ENCODE measurements at places on chromosomes 5 and 9.

DNA sequence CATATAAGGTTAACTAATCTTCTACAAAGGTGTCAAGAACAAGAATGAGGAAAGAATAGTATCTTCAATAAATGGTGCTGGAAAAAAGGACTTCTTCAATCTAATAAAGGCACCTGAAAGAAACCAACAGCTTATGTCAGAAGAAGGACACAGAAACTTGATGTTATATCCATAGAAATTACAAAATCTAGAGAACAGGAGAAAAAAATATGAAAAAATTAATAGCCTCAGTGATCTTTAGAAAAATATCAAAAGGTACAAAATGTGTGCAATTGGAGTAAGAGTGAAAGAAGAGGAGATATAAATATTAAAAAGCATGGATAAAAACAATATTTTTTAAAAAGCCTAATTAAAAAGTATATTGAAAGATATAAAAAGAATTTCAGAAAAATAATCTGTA is 18.8 kb upstream of the PRSS3 start:
- DNase-seq, result no peak

DNA sequence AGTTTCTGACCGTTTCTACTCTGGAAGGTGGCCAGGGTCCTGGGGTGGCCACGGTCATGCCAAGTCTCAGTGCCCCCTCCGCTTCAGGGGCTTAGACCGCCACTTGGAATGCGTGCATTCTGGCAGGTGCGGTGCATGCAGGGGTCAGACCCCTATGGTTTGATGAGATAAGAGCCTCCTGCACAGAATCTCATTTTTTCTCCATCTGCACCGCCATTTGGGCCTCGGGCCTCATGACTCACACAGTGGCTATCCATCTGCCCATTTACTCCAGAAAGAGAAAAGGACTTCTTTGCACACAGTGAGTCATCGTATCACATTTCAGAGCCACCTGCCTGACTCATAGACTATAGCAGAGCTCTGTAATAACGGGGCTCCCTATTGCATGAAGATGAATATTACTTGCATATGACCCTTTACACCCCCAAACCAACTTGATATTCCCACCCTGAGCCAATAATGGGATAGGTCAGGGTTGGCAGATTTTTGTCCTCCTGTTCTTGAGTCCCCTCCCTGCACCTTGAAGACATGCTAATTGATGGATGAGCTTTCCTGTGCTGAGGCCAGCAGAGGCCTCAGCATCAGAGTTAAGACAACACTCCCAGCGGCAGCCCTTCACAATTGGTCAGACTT is 157.4 kb downstream of the NR3C1 start:
- no peak for DNase-seq

GRCh38 chr5:94009161-94009560 is 267.8 kb upstream of the POU5F2 start:
- DNase-seq, result no peak

DNA sequence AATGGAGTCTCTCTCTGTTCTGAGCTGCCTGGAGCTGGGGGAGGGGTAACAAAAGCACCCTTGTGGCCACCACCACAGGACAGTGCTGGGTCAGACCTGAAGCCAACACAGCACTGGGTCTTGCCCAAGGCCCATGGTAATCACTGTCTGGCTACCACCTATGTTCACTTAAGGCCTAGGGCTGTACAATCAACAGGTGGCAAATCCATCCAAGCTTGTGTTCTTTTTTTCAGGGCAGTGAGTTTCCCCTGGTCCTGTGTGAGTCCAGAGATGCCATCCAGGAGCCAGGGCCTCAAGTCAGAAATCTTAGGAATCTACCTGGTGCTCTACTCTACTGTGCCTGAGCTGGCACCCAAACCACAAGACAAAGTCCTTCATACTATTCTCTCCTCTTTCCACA is 20.1 kb upstream of the OTP start:
- no peak for DNase-seq

- DNase-seq, result no peak
Observed at GRCh38 chr5:59760785-59761348, 132.7 kb downstream of the PDE4D start.

GRCh38 chr9:84070590-84070989 is 90.0 kb downstream of the RMI1 start:
- no peak for DNase-seq

DNA sequence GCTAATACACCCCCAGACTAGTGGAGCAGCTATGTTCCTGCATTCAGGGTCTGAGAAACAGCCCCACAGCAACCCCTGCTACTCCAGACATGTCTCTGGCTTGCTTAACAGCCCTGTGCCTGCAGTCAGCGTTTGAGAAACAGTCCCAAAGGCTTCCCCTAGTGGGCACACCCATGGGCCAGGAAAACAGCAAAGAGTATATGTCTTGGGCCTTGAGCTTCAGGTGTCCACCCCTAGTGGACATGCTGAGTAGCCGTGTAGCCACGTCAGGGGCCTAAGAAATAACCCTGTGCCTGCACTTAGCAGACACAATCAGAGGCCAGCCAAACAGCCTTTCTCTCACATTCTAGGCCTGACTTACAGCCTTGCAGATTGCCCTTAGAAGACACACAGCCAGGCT is 698.6 kb downstream of the PTPRD start:
- DNase-seq, result no peak

DNA sequence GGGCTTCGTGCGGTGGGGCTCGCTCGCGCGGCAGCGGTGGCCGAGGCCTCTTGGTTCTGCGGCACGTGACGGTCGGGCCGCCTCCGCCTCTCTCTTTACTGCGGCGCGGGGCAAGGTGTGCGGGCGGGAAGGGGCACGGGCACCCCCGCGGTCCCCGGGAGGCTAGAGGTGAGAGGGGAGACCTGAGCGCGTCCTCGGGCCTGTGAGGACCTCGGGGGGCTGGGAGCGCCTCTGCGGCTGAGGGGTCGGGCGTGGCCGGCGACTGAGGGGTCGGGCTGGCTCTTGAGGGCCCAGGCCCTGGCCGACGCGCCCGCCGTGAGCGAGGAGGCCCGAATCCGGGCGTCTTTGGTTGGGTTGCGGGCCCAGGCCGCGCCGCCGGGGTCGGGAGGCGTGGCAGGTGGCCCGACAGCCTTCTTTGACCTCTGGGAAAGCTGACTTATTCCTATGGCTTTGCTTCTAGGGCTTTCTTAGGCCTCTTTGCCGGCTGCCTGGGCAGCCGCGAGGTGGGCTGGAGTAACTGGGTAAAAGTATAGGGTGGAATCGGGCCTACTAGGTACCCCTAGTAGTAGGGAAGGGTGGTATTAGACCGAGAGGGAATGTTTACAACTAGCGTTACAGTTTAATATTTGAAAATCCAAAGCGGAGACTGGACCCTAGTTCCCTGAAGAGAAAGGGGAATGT is at the start of gene CANX:
TSS of gene CANX (plus strand) at position 33 of the 681 bp plus-strand sequence. CDS start 6,715 bp downstream, outside the sequence.
- DNase-seq, result peak; percentile 13

DNA sequence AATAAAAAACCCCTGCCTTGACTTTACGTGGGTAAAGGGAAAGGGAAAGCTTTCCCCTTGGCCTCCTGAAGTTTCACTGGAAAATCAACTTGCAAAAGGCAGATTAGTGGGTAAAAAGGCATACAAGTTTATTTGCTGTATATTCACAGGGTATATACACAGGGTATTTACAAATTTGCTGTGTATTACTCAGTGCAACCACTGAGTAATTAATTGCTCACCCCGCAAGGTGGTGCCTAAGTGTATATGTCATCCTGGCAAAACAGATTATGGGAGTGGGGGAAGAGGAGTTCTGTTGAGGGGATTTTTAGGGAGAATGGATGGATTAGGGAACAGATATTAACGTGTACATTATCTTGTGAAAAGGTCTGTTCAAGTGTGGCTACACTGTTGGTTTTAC is 7.1 kb upstream of the RARS1 start:
- no peak for DNase-seq

- DNase-seq, result peak; percentile 35
Observed at GRCh38 chr9:4678679-4679267, 596 bp upstream of the CDC37L1 start.

- no peak for DNase-seq
Observed at GRCh38 chr5:171285465-171285864, 23.6 kb upstream of the TLX3 start.

GRCh38 chr5:174115226-174115625 is 69.7 kb downstream of the NSG2 start:
- no peak for DNase-seq

DNA sequence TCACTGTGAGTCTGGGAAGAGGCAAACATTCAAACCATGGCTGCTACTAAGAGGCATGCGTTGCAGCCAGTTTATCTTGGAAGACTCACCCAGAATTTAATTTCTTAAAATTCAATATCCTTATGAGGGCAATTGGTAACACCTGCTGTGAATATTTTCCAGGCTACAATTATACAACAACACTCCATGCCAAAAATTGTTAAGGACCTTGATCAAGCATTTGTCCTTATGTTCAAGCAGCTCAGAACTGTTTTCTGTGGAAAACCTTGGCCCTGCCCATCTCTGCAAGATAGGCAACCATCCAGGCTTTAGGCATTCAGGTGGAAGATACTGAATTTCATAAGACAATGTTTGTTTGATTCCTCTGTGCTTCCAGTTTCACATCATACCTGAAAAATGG is 327.8 kb downstream of the FBXL7 start:
- DNase-seq, result no peak

DNA sequence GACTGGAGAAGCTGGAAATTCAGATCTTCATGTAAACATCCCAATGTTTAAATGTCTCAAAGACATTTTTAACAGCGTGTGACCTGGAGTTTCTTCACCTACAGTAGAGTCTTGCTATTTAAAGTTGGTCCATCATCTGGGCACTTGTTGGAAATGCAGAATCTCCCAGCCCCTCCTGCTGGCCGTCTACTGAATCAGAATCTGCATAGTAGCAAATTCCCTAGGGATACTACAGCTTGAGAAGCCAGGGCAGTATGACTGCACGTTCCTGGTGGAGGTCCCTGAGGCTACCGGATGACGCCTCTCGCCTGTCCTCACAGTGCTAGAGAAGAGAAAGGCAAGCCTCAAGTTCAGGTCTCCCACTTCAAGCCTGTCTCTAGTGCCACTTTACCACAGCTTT is 15.7 kb downstream of the SAP30L start:
- no peak for DNase-seq

DNA sequence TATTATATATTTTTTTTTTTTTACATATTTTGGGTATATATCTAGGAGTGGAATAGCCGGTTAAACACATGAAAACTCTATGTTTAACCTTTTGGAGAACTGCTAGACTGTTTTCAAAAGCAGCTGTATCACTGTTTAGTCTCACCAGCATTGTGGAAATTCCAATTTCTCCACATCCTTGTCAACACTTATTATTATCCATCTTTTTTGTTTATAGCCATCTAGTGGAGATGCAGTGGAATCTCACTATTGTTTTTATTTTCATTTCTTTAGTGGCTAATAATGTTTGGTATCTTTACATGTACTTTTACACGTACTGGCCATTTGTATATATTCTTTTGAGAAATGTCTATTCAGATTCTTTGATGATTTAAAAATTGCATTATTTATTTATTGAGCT is 22.7 kb upstream of the CCDC180 start:
- DNase-seq, result no peak

DNA sequence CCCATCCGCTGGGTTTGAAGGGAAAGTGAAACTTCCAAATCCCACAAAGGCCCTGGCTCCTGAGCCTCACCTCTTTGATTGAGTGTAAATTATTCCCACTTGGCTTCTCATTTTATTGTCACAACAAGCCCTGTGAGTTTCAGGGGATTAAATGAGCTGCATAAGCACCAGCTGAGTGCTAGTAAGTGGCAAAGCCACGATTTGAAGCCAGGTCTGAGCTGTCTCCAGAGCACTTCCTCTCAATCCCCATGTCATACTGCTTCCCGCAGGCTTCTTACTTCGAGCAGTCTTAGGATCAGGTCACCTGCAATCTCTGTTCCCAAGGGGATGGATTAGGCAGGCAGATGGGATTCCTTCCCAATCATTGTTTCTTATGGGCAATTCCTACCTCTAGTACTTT is 18.0 kb downstream of the RPS14 start:
- peak; percentile 6 for DNase-seq

DNA sequence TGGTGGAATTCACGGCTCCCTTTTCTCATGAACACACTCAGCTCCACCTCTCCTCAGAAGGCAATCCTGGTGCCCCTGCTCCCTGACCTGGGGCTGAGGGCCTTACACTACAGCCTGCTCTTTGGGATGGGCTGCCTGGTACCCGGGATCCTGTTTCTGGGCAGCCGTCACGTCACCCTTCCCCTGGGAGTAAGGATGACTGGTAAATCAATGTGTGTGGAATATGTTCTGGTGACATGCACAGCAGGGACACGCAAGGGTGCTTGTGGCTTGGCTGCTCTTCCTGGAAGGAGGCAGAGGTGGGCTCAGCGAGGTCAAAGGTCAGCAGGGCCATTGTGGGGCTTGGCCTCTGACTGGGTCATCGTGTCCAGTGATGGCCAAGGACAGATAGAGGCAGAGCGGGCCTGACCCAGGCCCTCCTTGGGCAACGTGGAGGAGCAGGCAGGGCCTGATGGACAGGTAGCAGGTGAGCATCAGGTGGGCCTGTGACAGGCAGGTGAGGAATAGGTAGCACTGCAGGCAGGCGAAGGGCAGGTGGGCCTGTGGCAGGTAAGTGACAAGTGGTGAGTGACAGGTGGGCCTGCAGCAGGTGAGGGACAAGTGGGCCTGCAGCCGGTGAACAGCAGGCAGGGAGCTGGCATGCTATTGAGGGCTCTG is 399.4 kb upstream of the IRX4 start:
- DNase-seq, result no peak

GRCh38 chr5:66620711-66621110 is 24.5 kb downstream of the MAST4 start:
- DNase-seq, result peak; percentile 57

DNA sequence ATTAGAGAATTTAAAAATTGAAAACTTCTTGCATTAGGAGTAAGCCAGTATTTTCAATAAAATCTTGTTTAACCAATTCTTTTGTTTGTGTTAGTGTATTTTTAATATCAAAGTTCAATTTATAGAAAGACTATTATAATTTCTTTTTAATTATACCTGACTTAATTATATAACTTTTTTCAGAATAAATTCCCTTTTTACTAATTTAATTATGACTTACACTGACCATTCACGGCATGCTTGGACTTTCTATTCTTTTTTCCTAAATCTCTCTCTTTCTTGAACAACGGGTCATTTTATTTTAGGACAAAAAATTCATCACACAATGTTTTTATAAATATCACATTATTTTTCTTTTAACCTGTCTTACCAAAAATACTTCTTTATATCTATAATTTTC is 555.3 kb upstream of the PTGER4 start:
- DNase-seq, result no peak

DNA sequence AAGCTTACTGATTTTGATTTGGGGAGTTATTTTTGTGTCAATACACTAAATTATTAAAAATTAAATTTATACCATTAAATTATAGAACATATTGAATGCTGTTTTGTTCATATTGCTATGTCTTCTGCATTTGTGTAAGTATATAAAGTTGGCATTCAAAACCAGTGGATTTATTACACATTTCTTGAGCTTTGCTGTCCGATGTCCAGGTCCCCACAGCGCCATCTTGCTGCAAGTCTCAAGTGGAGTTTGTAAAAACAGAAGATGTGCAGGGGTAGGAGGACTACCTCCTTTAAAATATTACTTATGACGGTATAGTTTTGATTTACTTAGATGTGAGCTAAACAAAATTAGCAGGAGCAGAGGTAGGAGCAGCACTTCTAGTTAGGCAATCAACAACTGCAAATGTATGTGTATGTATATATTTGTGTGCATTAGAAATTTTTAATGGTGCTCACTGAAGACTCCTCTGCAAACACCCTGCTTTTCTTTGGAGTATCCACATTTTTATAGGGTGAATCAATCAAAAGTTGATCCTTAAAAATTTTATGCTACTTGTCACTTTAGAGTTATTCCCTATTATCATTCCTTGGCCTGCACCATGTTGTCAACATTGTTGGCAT is 37.4 kb downstream of the CPEB4 start:
- peak; percentile 79 for DNase-seq

- DNase-seq, result no peak
Observed at GRCh38 chr5:59337240-59337639, 556.3 kb downstream of the PDE4D start.

GRCh38 chr5:373710-374602 is 52.4 kb downstream of the AHRR start:
- no peak for DNase-seq
